CD4-positive, alpha-beta T cell (primary cell): ENCODE measurements at places on chromosomes 6 and 20. TPM values are rescaled to one million over a fixed set of nuclear protein-coding genes. Genes with fewer than 3 reads are reported as not detected.

DNA sequence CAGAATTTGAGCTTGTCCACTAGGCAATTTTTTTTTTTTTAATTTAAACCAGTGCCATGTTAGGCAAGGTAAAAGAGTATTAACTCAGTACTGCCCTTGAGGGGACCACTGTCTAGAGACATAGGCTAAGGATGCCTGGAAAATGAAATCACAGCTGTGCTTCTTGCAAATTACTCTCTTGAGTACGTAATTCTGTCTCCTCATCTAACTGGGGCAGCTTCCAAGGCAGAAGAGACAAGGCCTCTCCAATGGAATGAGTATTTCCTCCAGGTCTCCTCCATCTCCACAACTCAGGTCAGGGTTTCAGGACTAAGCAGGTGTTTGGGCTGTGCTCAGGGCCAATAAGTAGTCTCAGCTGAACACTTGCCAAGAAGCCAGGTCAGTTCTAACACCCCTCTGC lies 33.8 kb upstream of the MRPS10 start:
- no peak for DNase-seq
- H3K4me1 ChIP-seq = no peaks in the 10 kb centered on the region
- H3K27me3 ChIP-seq = no peaks in the 10 kb centered on the region
- no peak overlapping the region for H3K27ac ChIP-seq
- H3K4me3 ChIP-seq = no peak overlapping the region

The FAXC gene
- not detected for total RNA-seq

The TMC2 gene
- not detected for total RNA-seq

DNA sequence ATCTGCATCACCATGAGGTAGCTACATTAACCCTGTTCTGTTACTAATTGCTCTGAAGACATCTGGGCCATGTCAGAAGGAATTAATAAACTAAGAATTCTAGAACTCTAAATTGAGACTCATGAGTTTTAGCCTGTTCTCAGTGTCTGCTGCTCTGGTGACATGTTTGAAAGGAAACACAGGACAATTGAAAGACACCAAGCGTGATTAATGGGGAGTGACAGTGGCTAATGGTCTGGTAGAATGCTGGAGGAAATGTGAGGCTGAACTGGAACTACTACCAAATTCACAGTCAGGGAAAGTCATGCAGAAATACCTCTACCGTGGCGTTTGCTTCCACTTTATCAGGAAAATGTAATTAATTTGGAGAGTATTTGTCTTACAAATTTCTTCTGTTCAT lies 140.0 kb downstream of the TBC1D7 start:
- H3K36me3 ChIP-seq = no peaks in the 10 kb centered on the region
- DNase-seq = no peak
- peaks cover 6% of the 10 kb centered on the region for H3K27me3 ChIP-seq
- no peak overlapping the region for H3K4me3 ChIP-seq
- H3K4me1 ChIP-seq = no peaks in the 10 kb centered on the region

DNA sequence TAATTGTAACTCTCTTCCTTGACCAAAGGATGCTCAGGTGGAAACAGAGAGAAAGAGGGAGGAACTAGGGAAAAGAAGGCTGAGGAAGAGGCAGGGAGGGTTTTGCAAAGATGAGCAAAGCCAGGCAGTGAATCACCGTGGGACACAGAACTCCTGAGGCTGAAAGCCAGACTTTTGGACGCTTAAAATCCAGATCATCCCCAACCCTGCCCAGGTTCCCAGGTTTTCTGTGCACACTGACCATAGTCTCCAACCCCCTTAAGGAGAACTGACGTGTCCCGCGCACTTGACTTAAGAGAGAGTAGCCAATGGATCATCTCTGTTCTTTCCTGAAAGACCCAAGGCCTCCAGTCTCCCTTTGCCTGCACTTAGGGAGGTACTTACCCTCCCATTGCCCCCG lies 75.3 kb downstream of the LRFN2 start:
- no peaks in the 10 kb centered on the region for H3K27me3 ChIP-seq
- H3K4me3 ChIP-seq = no peak overlapping the region
- H3K36me3 ChIP-seq = no peaks in the 10 kb centered on the region
- no peak for DNase-seq

DNA sequence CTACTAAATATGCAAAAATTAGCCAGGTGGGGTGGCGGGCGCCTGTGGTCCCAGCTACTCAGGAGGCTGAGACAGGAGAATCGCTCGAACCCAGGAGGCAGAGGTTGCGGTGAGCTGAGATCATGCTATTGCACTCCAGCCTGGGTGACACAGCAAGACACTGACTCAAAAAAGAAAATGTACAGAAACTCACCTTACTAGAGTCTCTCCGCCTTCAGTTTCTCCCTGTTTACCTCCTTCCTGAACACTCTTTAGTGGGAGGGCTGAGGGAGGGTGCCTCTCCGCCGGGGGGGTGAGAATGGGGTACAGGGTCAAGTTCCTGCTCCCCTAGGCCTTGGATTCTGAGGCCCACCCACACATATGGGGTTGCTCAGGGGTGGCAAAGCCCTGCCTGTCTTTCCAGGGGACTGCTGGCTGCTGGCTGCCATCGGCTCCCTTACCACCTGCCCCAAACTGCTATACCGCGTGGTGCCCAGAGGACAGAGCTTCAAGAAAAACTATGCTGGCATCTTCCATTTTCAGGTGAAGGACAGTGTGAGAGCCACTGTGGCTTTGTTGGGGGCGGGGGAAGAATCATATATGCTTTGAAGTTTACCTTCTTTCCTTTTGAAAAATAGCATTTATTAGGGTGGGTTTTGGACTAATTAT lies 13.4 kb downstream of the CAPN11 start:
- no peak overlapping the region for H3K4me3 ChIP-seq
- DNase-seq = no peak
- H3K27me3 ChIP-seq = peaks cover 16% of the 10 kb centered on the region
- no peaks in the 10 kb centered on the region for H3K36me3 ChIP-seq

DNA sequence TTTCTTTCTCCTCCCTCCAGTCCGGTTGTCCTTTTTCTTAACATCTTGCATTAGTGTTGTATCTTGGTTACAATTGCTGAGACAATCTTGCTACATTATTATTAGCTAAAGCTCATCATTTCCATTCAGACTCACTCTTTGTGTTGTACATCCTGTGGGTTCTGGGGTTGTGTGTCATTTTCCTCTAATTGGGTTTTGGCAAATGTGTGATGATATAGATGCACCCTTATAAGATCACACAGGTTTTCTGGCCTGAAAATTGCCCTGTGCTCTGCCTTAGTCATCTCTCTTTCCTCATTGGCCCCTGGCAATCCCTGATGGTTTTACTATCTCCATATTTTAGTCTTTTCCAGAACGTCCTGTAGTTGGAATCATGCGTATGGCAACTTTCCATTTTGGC lies 60.1 kb downstream of the PPP1R14C start:
- H3K4me3 ChIP-seq = no peak overlapping the region
- no peak for DNase-seq
- no peaks in the 10 kb centered on the region for H3K36me3 ChIP-seq
- no peaks in the 10 kb centered on the region for H3K4me1 ChIP-seq

- H3K27me3 ChIP-seq = peaks cover 31% of the 10 kb centered on the region
- peaks cover 16% of the 10 kb centered on the region for H3K4me1 ChIP-seq
- H3K36me3 ChIP-seq = no peaks in the 10 kb centered on the region
- no peak overlapping the region for H3K27ac ChIP-seq
- no peak overlapping the region for H3K4me3 ChIP-seq
These were observed 3.0 kb downstream of the PPP1R14C start for GRCh38 chr6:150145830-150146229.

GRCh38 chr6:98324446-98324845 lies 509.9 kb upstream of the POU3F2 start:
- H3K36me3 ChIP-seq = no peaks in the 10 kb centered on the region
- no peak for DNase-seq
- no peak overlapping the region for H3K27ac ChIP-seq
- no peak overlapping the region for H3K4me3 ChIP-seq
- H3K27me3 ChIP-seq = no peaks in the 10 kb centered on the region
- H3K4me1 ChIP-seq = no peaks in the 10 kb centered on the region

DNA sequence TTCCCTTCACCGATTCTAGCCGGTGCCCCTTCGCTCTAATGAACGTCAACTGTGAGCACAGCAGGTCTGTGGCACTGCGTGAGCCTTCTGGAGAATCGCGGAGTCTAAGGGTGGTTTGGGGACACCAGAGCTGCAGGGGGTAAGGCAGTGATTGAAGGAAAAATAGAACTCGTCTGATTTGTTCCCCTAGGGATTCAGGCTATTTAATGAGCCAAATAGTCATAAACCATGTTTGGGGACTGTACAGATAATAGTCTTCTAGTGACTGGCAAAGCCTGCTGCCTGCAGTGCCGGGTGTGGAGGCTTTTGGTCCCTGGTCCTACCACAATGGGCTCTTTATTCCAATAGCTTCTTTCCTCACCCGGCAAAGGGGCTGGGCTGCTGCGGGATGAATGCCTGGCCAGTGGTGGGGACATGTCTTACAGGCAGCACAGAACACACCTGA lies 11.1 kb upstream of the NTSR1 start:
- H3K36me3 ChIP-seq = no peaks in the 10 kb centered on the region
- H3K27me3 ChIP-seq = peaks cover 4% of the 10 kb centered on the region
- H3K27ac ChIP-seq = no peak overlapping the region
- peaks cover 8% of the 10 kb centered on the region for H3K4me1 ChIP-seq

- no peaks in the 10 kb centered on the region for H3K27me3 ChIP-seq
- DNase-seq = no peak
- H3K27ac ChIP-seq = no peak overlapping the region
- no peaks in the 10 kb centered on the region for H3K36me3 ChIP-seq
- H3K4me1 ChIP-seq = no peaks in the 10 kb centered on the region
These were observed 36.4 kb upstream of the RPN2 start for GRCh38 chr20:37142708-37143107.

GRCh38 chr6:73743556-73743955 lies 47.6 kb downstream of the CD109 start:
- no peak overlapping the region for H3K27ac ChIP-seq

The TMEM217 gene
- 0.47 TPM for total RNA-seq

The LTV1 gene
- total RNA-seq = 27.0 TPM
